ENCODE measurements at places on chromosomes 3 and 15. TPM values are rescaled to one million over a fixed set of nuclear protein-coding genes. Genes with fewer than 3 reads are reported as not detected.

The IMPG2 gene
- total RNA-seq: 0.72 TPM

The COL7A1 gene
- 17.4 TPM for total RNA-seq

The PLSCR5 gene
- total RNA-seq: 0.60 TPM

The ARHGAP31 gene
- total RNA-seq: 7.3 TPM

The GHSR gene
- not detected for total RNA-seq

The MYO9A gene
- total RNA-seq: 38.2 TPM

The LMAN1L gene
- total RNA-seq: not detected

The CLDN16 gene
- 0.77 TPM for total RNA-seq

The GP9 gene
- not detected for total RNA-seq

The CPNE9 gene
- not detected for total RNA-seq

GRCh38 chr3:187888701-187889100 lies 143.4 kb upstream of the BCL6 start:
- no peaks in the 10 kb centered on the region for H3K27me3 ChIP-seq
- no peak for DNase-seq
- no peak overlapping the region for H3K27ac ChIP-seq
- H3K4me1 ChIP-seq: no peaks in the 10 kb centered on the region

- peak within 1 kb of the TSS; percentile 82 for H3K4me3 ChIP-seq
- H3K36me3 ChIP-seq: no peaks in the 10 kb centered on the region
- peaks cover 21% of the 10 kb centered on the region for H3K4me1 ChIP-seq
- peak; percentile 99 for DNase-seq
- no peaks in the 10 kb centered on the region for H3K27me3 ChIP-seq
- peak within 1 kb of the TSS; percentile 97 for H3K27ac ChIP-seq
Observed at GRCh38 chr3:120093911-120094775, at the start of gene GSK3B. Gene GSK3B (minus strand): TSS chr3:120094447. CDS start chr3:120093434, 1,013 bp downstream.

- no peak overlapping the region for H3K27ac ChIP-seq
- no peak for DNase-seq
- H3K4me1 ChIP-seq: peaks cover 22% of the 10 kb centered on the region
- H3K4me3 ChIP-seq: no peak overlapping the region
Observed at GRCh38 chr3:8499181-8499611, 2.4 kb upstream of the LMCD1 start.

GRCh38 chr3:112308151-112308911 lies 14.3 kb upstream of the SLC9C1 start:
- peaks cover 32% of the 10 kb centered on the region for H3K4me1 ChIP-seq
- peak overlapping the region; percentile 86 for H3K27ac ChIP-seq
- no peaks in the 10 kb centered on the region for H3K36me3 ChIP-seq
- no peak overlapping the region for H3K4me3 ChIP-seq
- no peaks in the 10 kb centered on the region for H3K27me3 ChIP-seq
- DNase-seq: peak; percentile 73

DNA sequence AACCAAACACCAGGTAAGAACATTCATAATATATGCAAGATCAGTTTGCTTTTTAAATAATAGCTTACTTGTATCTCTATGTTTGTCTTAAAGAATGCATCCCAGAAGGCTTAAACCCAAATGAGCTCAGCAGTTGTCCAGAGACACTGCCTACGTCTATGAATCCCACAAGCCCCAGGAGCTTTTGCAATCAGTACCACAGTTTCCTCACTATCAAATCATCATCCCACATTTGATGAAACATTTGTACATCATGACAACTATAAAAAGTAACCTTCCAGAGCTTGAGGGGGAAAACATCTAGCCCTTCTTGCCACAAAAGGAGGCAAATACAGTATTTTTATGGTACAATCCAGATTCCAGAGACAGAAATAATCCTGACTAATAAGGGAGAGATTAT lies 63.7 kb downstream of the ATP8B4 start:
- DNase-seq: no peak
- no peaks in the 10 kb centered on the region for H3K4me1 ChIP-seq
- no peak overlapping the region for H3K4me3 ChIP-seq
- no peaks in the 10 kb centered on the region for H3K27me3 ChIP-seq
- no peaks in the 10 kb centered on the region for H3K36me3 ChIP-seq

GRCh38 chr3:118472586-118472985 lies 562.1 kb downstream of the IGSF11 start:
- no peak overlapping the region for H3K27ac ChIP-seq
- H3K4me1 ChIP-seq: peaks cover 7% of the 10 kb centered on the region
- no peaks in the 10 kb centered on the region for H3K27me3 ChIP-seq
- no peak overlapping the region for H3K4me3 ChIP-seq
- H3K36me3 ChIP-seq: no peaks in the 10 kb centered on the region

GRCh38 chr3:112653881-112654300 lies 12.9 kb upstream of the CCDC80 start:
- H3K4me1 ChIP-seq: peaks cover 10% of the 10 kb centered on the region
- no peaks in the 10 kb centered on the region for H3K36me3 ChIP-seq
- no peaks in the 10 kb centered on the region for H3K27me3 ChIP-seq
- no peak overlapping the region for H3K4me3 ChIP-seq

- no peak overlapping the region for H3K4me3 ChIP-seq
- H3K27ac ChIP-seq: no peak overlapping the region
- no peaks in the 10 kb centered on the region for H3K4me1 ChIP-seq
- H3K27me3 ChIP-seq: no peaks in the 10 kb centered on the region
Observed at GRCh38 chr3:249587-250262, 53.2 kb downstream of the CHL1 start.

DNA sequence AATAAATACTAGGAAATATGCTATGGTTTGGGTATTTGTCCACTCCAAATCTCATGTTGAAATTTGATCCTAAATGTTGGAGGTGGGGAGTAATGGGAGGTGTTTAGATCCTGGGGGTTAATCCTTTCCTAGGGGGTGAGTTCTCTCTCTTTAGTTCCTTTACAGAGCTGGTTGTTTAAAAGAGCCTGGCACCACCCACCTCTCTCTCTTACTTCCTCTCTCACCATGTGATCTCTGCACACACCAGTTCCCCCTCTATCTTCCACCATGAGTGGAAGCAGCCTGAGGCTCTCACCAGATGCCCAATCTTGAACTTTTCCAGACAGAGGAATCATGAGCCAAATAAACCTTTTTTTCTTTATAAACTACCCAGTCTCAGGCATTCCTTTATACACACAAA lies 10.5 kb downstream of the SLC24A5 start:
- H3K4me3 ChIP-seq: no peak overlapping the region
- no peak for DNase-seq
- no peaks in the 10 kb centered on the region for H3K27me3 ChIP-seq

- H3K4me3 ChIP-seq: no peak overlapping the region
- peaks cover 12% of the 10 kb centered on the region for H3K4me1 ChIP-seq
- no peaks in the 10 kb centered on the region for H3K36me3 ChIP-seq
Observed at GRCh38 chr3:61617651-61618050, 56.3 kb downstream of the PTPRG start.

DNA sequence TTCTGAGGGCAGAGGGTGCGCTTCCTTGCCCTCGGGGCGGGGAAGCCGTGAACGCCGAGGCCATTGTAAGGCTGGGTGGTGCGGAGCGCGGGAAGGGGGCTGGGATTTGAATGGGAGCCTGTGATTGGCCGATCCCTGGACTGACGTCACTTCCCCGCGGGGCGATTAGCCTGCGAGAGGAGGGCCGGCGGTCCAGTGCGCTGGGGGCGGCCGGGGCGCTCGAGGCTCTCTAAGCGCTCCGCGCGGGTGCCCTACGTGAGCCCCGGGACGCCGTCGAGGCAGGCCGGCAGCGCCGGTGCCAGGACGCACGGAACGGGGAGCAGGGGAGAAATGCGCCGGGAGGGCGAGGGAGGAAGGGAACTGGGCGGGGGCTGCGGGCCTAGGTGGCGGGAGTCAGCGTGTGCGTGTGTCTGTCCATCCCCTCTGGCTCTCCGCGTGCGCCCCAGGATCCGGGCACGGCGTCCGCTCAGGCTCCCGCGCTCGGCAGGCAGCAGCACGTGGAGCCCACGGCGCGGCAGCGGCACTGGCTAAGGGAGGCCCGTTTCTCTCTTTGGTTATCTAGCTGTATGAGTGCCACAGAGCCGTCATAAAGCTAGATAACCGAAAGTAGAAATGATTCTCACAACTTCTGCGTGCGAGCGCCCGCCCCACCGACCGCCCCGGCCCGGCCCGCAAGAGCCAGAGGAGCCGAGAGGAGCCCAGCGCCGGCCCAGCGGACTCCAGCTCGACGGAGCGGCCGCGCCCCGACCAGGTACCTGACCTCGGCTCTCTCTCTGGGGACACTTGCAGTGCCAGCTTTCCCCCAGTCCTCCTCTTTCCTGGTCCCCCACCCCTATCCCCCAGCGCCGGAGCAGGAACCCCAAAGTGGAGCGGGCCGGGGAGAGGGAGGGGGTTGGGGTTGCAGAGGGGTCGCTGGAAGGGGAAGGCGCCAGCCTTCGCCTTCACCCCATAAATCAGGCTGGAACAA lies 33.1 kb upstream of the POLG start:
- H3K4me3 ChIP-seq: no peak overlapping the region
- peaks cover 7% of the 10 kb centered on the region for H3K4me1 ChIP-seq
- H3K27ac ChIP-seq: no peak overlapping the region

- peaks cover 16% of the 10 kb centered on the region for H3K4me1 ChIP-seq
- no peaks in the 10 kb centered on the region for H3K36me3 ChIP-seq
- no peak overlapping the region for H3K4me3 ChIP-seq
- peak; percentile 66 for DNase-seq
- no peaks in the 10 kb centered on the region for H3K27me3 ChIP-seq
Observed at GRCh38 chr3:28915741-28916500, 364.9 kb upstream of the RBMS3 start.

DNA sequence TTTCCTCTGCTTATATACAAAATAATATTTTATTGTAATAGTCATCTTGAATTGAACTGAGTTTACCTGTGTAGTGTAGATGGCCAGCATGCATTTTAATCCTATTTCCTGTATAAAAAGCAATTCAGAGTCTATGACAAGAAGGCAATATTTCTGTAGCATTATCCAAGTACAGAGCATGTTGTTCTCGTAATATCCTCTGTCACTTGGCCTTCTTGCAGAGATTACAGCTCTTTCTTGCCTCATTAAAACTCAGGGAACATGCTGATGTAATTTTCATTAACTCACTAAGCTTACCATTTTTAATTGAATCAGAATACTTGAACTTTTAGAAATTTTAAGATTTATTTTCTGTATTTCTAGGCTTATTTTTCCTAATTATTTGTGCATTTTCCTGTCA lies 203.3 kb upstream of the AGTR1 start:
- DNase-seq: no peak
- H3K36me3 ChIP-seq: no peaks in the 10 kb centered on the region
- no peak overlapping the region for H3K4me3 ChIP-seq

- no peaks in the 10 kb centered on the region for H3K36me3 ChIP-seq
- DNase-seq: no peak
- H3K27ac ChIP-seq: no peak overlapping the region
- H3K27me3 ChIP-seq: no peaks in the 10 kb centered on the region
- no peak overlapping the region for H3K4me3 ChIP-seq
Observed at GRCh38 chr3:98233468-98233867, 30.6 kb upstream of the OR5H6 start.

DNA sequence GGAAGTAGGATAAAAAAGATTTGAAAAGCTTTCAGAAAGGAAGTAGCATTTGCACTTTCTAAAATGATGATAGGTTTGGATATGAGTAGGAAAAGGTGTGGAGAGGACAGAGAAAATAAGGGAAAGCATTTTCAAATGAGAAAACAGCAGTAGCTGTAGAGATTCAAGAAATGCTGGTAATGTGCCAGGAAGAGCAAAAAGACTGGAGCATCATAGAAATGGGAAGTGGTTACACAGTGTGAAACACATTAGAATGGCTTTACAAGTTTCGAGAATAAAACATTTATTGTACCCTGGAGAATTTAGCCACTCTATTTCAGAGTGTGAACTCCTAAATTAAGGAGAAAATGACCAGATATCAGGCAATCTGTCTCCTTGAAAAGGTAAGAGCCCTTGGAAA lies 108.3 kb upstream of the CHL1 start:
- no peak for DNase-seq
- no peaks in the 10 kb centered on the region for H3K36me3 ChIP-seq
- no peaks in the 10 kb centered on the region for H3K27me3 ChIP-seq
- no peaks in the 10 kb centered on the region for H3K4me1 ChIP-seq
- H3K4me3 ChIP-seq: no peak overlapping the region
